Lower leg skin (tissue), 4 donors: ENCODE measurements at places on chromosomes 5 and 9. TPM values are rescaled to one million over a fixed set of nuclear protein-coding genes. Genes with fewer than 3 reads are reported as not detected.

OSTF1 gene
- total RNA-seq, result 53.5 TPM

SH3PXD2B gene
- total RNA-seq, result 13.5 TPM

- no peak for DNase-seq
Observed at GRCh38 chr9:114745879-114746550, 59.8 kb downstream of the TNFSF15 start.

GRCh38 chr5:1959231-1959630, 76.5 kb upstream of the IRX4 start:
- no peak for DNase-seq

- no peak for DNase-seq
Observed at GRCh38 chr5:140628711-140629110, 4.3 kb downstream of the CD14 start.

DNA sequence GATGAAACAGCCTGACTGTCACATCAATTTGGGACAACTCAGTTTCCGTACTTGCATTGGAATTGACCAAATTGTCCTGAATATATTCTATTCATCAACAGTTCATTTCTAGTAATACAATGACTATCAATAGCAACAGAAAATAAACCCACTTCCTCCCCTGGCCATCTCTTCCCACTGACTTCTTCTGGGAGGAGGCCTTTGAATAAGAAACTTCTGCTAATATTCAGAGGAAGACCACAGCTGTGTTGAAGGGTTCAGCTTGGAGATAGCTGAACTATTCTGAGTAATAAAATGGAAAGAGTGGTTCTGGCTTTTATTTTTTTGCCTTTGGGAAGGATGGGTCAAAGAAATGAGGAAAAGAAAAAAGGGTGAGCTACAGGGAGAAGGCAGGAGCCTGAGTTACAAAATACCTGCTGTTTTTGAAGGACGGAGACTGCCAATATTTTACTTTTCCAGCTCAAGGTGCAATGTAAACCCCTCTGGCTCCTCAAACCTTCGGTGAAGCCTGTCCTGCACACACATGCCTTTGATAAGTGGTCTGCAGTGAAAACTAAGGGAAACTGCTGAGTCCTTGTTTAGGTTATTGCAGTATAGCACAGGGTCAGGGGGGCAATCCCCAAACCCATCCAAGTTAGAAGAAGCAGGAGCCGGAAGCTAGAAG, 29.9 kb downstream of the FYB1 start:
- DNase-seq, result no peak

DNA sequence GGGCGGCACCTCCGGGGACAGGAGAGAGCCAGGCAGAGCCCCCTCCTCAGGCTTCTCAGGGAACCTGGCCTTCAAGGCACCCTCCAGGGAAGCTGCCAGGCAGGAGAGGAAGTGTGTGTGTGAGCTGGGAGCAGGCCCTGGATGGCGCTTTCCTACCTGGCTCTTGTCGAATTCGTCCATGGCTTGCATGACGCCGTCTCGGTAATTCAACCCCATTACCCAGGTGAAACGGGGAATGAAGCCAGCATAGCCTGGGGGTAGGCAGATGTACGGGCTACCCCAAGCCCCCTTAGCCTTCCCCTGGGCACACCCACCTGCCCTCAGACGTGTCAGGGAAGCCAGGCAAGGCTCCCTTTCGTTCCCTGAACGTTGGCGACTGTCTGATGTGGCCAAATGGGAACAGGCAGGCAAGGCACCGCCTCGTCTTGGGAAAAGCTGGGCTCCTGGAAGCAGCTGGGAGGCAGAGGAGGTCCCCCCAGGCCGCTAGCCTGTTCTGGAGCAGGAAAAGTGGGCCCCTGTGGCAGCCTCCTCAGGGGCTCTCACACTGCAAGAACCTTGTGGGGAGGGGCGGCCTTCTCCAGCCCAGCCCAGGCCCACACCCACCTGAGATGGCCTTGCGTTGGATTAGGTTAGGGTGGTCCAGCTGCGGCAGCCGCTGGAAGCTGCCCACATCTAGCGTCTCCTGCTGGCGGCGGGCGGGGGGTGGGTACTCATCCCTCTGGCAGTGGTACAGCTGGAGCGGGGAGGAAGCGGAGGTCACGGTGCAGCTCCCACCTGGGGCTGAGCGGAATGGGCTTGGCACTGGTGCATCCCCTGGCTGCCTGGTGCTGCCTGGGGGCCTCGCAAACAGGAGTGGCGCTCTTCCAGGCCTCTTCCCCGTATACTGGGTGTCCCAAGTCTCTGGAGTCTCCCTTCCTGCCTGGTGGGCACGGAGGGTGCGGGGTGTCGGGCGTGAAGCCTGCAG, 3.7 kb downstream of the TUBB4B start:
- no peak for DNase-seq

GRCh38 chr5:88021141-88021540, 247.5 kb downstream of the TMEM161B start:
- no peak for DNase-seq

- DNase-seq, result no peak
Observed at GRCh38 chr9:99288830-99289229, 66.7 kb downstream of the SEC61B start.

- no peak for DNase-seq
Observed at GRCh38 chr9:123174887-123175518, 93.4 kb downstream of the STRBP start.

GRCh38 chr5:82349652-82350051, 71.5 kb upstream of the RPS23 start:
- DNase-seq, result no peak

KIF24 gene
- total RNA-seq, result 1.3 TPM

DNA sequence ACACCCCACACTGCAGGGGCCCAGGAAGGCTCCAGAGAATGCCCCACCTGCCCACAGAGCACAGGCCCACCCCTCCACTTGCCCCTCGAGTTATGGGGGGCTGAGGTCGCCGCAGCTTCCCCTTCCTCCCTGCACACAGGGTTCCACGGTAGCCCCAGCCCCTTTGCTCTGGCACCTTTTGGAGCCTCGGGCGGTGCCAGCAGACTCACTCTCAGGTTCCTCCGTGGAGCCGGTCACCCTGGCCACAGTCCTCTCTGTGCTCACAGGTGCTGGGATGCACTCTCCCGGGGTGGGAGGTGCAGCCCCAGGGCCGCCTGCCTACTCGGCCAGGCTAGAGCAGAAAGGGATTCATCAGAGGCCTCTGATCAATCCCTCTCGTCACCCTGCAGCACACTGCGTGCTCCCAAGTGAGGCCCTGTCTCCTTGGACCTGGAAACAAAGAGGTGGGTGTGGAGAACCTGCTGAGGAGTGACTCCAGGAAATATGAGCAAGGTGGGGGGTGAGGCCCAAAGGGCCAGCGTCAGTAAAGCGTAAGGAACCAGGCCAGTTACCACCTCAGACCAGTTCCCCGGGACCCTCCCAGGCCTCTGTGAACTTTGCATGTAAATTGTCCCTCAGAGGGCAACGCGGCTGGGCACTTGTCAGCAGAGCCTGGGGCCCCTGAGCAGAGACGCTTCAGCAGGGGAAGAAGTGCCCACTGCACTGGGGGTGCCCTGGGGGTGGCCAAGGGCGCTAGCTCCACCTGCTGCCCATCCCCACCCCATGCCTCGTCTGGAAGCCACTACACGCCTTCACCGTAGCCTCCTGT, 167.8 kb downstream of the OLFM1 start:
- DNase-seq, result no peak

- no peak for DNase-seq
Observed at GRCh38 chr5:6353602-6354302, 24.6 kb downstream of the MED10 start.

DNA sequence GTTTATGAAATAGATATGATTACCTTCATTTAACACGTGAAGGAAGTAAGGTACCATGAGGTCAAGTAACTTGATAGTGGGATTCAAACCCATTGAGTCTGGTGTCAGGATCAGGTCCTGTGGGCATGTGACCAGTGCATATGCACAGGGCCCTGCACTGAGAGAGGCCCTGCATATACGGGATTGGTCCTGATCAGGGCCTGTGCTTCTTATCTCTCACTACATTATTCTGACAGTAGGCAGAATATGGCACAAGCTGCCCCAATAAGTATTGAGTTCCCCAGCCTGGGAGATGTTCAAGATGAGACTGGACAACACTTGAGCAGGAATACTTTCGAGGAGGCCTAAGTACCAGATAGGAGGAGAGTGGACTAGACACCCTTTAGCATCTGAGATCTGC, 44.0 kb downstream of the GALNT10 start:
- no peak for DNase-seq

DNA sequence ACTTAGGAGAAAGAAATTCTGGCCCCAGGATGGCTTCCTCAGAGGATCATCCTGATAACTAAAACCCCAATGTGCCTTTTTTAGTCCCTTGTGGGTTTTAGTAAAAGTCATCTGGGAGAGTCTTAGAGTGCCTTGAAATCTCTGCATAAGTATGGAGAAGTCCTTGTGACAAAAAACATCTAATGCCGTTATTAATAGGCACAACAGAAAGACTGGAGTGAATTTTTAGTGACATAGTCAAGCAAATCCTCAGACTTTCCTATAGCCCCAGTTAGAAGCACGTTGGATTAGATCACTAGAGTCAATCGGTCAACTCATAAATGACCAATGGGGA, 108.2 kb upstream of the MPDZ start:
- no peak for DNase-seq

ANAPC2 gene
- total RNA-seq, result 69.3 TPM

DNA sequence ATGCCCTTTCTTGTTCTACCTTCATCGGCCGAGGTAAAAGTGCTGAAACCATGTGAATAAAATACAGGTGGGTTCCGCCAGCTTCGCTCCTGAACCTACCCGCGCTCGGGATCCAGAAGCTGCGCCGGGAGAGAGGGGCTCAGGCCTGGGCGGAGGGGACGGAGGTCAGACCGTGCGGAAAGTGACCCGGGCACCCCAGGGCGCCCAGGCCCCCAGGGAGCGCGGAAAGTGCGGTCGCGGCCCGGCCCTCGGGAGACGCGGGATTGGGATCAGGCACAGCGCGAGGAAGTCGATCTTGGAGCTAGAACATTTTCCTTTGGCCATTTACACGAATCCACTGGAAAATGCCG, 329 bp downstream of the SYK start:
- no peak for DNase-seq

DNA sequence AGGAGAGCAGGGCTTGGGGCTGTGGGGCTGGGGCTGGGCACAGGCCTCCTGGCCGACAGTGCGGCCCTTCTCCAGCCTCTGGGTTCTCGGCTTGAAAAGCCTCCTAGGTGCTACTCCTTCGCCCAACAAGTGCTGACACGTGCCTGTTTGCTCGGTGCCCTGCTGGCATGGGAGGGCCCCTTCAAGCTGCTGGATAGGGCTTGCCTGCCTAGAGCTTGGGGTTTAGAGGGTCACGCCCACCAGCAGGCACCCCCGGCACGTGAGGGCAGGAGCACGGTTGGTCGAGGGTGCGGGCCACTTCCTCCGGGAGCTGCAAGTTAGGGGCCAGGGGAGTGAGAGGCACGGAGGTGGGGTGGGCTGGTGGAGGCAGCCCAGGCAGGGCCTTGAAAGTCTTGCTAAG, 106.2 kb downstream of the RXRA start:
- no peak for DNase-seq

NEURL1B gene
- 34.8 TPM for total RNA-seq

- DNase-seq, result no peak
Observed at GRCh38 chr9:7115606-7116005, 357.8 kb downstream of the KDM4C start.
